ENCODE measurements at places on chromosomes 12 and 14.

GRCh38 chr14:88559852-88560251 is 3.0 kb upstream of the ZC3H14 start:
- DNase-seq = peak; percentile 54

DNA sequence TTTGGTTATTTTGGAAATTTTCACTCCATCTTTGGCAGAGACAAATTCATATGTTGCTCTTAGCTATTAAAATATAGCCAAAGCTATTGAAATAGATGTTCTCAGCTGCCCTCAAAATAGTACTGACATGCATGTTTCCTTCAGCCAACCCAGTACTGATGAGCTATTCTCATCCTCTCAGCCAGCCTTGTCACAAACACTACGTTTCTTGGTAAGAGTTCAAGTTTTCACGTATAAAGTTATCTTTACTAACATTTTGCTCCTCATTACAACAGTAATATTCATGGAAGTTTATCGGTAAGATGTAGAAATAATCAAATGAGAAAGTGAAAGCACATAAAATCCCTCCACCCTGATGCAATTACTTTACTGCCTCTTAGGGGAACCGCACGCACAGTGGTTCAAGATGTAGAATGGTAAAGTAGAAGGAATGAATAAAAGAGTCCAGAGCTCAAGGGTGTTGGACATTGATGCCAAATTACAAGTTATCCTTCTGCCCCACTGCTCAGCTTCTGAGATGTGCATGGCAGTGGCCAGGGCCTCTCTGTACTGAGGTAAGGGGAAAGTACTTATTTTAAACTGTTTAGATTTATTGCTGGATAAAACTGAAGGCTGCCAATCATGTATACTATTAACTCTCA is 20.7 kb downstream of the GCH1 start:
- no peak for DNase-seq

GRCh38 chr12:39413836-39414771 is 28.8 kb downstream of the KIF21A start:
- no peak for DNase-seq

GRCh38 chr12:5807514-5808219 is 137.4 kb downstream of the ANO2 start:
- no peak for DNase-seq

GRCh38 chr14:60652674-60653651 is 3.7 kb upstream of the SIX1 start:
- DNase-seq = no peak

GRCh38 chr12:4934407-4935035 is 24.8 kb downstream of the KCNA1 start:
- no peak for DNase-seq

GRCh38 chr14:68791078-68791901 is 1.6 kb downstream of the ZFP36L1 start:
- DNase-seq = no peak

- DNase-seq = no peak
Measured at GRCh38 chr12:42666671-42667243, 77.2 kb upstream of the PRICKLE1 start.

DNA sequence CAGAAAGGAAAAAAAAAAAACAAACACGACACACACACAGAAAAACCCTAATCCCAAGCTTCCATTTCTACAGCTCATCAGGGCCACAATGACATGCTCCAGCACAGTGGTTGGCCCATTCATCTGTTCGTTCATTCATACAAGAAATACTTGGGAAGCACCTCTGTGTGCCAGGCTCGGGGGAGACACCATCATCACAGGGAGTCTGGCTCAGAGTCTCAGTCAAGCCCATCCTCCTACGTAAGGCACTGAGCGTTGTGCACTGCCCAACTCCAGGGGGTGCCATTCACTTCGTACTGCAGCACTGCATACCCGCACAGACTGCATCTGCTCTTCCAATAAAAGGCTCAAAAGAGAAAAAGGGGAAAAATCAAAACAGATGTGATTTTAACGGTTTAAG is 15.3 kb downstream of the VPS37B start:
- DNase-seq = no peak

DNA sequence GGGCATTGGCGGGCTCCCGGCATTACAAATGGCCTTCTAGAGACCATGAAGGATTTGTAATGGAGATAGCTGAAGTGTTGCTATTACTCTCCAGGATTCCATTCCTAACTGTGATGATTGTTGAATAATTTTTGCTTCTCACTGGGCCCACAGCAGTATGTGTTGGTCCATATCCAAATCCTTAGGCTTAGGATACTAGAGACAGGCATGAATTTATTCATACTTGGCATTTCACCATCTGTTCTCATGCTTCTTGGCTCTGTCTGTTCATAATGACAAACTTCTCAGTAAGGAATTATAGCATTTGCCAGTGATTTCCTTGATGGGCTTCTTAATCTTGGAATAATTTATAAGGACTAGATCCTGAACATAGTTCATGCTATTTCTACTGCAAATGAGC is 832.9 kb downstream of the C12orf50 start:
- DNase-seq = no peak

GRCh38 chr14:20512177-20512905 is 7.0 kb downstream of the RNASE10 start:
- no peak for DNase-seq

GRCh38 chr14:75578786-75579337 is 442 bp downstream of the FLVCR2 start:
- DNase-seq = peak; percentile 3

- DNase-seq = no peak
Measured at GRCh38 chr12:108040947-108041346, 88.1 kb upstream of the WSCD2 start.

DNA sequence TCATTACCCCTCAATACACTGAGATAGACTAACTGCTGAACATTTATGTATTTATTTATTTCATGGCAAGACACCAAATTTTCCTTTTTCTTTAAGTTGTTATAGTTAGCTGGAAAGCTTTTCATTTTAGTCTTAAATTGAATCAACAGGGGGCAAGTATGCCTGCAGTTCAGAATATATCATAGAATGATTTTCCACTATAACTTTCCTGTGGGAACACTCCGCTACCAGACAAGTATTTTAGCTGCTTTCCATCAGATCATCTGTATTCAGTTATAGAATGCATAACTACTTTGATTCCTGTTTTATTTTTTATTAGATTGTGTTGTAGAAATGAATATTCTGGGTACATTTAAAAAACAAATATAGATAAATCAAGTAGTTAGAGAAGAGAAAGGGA is 102.0 kb downstream of the SLC6A15 start:
- DNase-seq = no peak

All from GM04503 (cell line).